Activated CD8-positive, alpha-beta T cell treated with anti-CD3 and anti-CD28 coated beads, Interleukin-2, amount 10 ng/mL, durations not matched to agents 7 days and 5 days (primary cell): ENCODE measurements at places on chromosomes 3 and 15.
A peak's percentile ranks its signal among the peaks of the same experiment; 100 is the strongest.

GRCh38 chr3:74267131-74267530, 347.3 kb downstream of the CNTN3 start:
- DNase-seq, result no peak

DNA sequence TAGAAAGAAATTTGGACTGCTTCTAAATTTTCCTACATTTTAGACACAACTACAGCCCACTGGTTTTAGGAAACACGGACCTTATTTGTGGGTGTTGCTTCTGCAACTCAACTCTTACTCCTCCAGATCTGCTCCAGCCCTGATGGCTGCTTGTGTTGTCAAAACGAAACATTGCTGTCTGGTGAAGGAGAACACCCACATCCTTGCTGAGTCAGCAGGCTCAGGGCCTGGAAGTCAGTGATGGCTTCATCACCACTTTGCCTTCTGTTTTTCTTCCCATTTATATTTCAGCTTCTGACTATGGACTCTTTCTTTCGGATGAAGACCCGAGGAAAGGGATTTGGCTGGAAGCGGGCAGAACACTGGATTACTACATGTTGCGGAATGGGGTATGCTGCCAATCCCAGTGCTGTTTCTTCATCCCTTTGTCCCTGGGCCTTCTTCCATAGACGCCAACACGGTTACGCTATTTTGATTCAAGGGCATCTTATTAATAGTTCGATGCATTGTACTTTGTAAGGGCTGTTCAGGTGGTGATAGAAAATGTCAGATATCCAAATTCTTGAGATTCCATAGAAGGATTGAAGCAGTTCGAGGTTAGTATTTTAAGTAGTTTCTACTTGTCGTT, 392.6 kb upstream of the TPM1 start:
- DNase-seq, result no peak

GRCh38 chr3:129205109-129205832, 21.6 kb upstream of the CNBP start:
- DNase-seq, result no peak

DNA sequence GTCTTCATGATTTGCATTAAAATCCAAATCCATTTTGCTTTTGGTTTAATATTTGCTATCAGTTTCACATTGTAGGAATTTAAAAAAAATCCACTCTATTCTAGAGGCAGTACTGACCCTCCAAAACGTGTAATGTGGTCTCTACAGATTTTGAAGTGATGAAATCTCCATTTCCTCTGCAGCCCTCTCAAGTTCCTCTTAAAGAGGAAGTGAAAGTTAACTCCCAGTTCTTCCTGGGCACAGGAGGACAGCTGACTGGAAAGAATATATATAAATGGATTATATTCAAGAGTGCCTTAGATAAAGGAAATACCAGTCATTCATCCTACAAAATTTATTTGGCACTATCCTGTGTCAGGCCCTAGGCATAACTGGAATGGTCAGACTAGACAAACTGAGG, 83.5 kb upstream of the PLCL2 start:
- no peak for DNase-seq

DNA sequence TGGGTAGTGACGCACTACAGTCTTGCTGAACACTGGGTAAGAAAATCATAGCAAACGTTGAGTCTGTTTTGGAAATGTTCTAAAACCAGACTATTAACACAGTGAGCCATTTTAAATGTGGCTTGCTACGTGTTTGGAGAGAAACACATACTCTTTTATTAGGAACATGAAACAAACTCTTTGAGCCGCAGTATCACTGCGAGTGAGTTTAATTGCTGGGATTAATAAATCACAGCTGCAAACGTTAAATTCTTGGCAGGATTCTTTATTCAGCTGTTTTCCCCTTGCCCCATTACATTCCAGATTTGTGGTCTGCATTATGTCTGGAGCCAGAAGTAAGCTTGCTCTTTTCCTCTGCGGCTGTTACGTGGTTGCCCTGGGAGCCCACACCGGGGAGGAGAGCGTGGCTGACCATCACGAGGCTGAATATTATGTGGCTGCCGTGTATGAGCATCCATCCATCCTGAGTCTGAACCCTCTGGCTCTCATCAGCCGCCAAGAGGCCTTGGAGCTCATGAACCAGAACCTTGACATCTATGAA, 33.6 kb downstream of the BTD start:
- DNase-seq, result no peak

- no peak for DNase-seq
These were observed 8.7 kb downstream of the DLG1 start for GRCh38 chr3:197289726-197290125.

DNA sequence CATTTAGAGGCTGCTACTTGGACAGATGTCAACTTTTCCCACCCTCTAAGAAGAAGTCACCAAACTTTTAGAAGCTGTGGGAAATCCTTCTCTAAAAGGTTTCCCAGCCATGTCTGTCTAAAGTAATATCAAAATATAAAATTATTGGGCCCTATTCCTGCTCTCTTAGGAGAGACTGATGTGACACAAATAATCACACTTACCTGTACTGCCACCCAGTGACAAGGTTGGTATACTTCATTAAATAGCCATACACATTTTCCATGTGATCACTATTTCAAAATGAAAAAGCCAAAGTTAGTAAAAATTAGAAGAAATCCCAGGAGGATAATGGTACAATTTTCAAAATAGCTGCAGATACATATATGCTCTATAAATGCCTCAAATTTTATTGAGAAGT, 12.6 kb downstream of the OSBPL11 start:
- DNase-seq, result no peak

DNA sequence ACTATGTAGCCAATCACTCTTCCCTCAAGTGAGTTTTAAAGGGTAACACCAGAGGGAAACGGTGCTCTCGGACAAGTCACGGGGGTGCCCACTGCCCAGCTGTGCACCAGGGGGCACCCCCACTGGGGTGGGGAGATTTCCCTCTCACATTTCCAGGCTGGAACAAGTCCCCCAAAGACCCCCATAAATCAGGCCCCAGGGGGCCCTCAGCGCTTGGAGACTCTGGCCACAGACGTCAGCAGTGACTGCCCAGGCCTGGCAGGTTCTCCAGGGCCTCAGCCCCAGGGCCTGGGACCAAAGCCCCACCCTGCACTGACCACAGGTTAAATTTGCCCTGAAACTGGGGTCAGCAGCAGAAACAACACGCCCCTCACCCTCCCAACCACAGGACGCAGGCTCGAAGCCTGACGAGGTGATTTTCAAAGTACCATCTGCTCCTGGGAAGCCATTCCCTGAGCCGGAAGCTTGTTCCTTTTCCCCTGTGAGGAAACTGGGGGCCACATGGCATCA, 17.0 kb downstream of the XXYLT1 start:
- DNase-seq, result peak; percentile 15

- no peak for DNase-seq
These were observed 516.9 kb upstream of the TBL1XR1 start for GRCh38 chr3:177713928-177714900.

DNA sequence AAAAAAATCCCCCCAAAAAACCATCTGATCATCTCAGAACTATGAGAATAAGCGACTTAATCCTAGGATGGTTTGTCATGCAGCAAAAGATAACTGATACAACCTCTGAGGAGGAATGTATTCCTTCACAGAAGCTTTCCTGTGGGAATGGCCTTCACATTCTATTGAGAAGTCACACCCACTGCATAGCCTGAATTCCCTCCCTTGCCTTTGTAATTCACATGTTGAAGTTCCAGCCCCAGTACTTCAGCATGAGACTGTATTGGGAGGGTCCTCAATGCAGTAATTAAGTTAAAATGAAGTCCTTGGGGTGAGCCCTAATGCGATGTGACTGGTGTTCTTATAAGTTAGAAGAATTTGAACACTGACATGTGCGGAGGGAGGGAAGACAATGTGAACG, 395.2 kb downstream of the TUSC7 start:
- DNase-seq, result no peak

GRCh38 chr3:182487143-182487542, 306.2 kb upstream of the ATP11B start:
- no peak for DNase-seq

DNA sequence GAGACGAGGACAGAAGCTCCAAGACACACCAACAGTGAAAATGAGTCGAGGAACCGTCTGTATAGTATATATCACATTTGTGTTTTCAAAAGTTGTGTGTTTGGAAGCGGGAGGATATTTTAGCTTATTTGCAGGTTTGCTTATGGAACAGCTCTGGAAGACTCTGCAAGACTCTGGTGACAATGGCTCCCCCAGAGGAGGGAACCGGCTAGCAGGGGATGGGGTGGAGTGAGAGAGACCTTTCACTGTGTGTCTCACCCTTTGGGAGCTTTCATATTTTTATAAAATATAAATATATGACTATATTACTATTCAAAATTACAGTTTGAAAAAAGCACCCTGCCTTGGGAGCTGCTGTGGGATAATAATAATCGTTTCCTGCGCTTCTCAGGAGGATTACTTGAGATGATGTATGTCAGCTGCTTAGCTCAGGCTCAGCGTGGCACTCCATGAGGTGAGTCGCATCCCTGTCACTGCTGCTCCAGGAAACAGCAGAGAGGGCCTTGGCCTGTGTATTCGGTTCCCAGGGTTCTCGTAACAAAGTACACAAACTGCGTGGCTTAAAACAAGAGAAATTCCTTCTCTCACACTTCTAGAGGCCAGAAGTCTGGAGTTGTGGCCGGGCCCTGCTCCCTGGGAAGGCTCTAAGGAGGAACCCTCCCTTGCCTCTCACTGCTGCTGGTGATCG, 183.9 kb downstream of the FAM43A start:
- no peak for DNase-seq

DNA sequence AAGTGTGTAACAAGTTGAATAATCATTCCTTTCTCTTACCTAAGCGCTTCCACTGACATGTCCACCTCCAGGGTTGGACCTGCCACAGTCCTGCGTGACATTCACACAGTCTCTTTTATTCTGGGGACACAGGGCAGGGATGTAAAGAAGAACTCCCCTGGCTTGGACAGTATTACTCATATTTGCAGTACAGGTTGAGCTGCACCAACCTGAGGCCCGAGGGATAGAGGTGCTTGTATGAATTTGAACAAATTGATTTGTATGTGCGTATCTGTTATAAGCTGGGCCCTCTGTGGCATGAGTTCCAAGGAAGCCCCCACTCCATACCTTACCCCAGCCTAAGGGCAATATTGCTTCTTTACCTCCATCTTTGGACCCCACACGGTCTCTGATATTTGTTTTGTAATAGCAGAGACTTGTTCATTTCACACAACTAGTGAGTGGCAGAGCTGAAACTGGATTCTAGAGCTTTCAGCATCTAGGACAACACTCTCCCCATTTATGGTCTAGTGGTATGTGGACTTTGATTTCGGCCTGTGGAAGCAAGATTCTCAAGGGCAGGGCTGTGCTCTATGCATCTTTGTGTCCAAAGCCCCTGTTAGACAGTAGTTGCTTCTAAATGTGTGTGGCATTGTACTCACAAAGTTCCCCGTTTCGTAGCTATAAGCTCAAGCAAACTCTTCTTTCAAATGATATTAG, 39.2 kb downstream of the FAH start:
- no peak for DNase-seq

- DNase-seq, result no peak
These were observed 52.4 kb upstream of the GYG1 start for GRCh38 chr3:148938936-148939335.

- no peak for DNase-seq
These were observed 619.0 kb downstream of the ROBO1 start for GRCh38 chr3:79148786-79149185.

DNA sequence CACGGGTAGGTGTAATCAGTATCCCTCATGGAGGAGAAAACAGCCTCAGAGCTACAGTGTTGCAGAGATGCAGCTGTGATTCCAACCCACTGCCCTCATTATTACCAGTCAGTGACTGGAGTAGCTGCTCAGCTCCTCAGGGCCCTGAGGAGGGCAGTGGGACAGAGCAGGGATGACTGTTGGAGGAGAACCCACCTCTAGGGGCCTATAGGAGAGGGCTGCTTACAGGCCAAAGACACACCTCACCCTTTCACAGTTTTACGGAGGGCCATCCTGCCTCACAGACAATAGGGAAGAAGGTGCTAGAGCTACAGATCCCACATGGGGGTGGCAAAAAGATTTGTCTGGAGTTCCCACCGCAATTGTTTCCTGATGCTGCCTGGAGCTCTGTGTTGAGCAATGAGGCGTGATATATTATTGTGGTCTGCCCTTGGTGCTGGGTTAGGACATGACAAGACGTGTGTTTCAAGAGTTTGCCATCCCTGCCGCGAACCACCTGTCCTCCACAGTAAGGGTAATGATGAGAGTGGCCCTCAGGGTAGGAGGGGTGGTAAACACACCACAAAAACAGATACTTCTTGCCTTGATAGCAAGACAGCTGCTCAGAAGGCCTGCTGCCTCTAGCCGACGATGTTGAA, 140.5 kb upstream of the TPM1 start:
- DNase-seq, result no peak

GRCh38 chr15:77391372-77391951, 28.4 kb downstream of the PEAK1 start:
- DNase-seq, result no peak

DNA sequence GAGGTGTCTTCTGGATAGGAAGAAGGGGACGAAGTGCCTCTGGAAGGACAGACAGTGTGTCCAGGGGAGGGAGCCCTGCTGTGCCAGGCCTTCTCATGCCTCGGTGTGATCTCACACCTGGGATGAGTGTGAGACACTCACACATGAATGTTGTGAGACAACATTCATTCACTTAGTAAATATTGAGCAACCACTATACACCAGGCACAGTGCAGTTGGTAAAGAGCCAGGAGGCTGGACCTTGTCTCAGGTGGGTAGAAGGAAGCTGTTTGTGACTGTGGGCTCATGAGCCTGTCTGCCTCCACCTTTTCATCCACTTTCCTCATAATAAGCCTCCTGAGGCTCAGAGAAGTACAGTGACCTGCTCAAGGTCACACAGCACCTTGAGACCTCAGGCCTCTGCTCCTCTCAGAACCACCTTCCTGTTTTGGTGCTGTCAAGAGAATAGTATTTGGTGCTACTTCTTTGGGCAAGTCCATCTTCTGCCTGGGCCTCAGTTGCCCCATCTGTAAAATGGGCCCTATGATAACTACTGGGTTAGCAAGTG, 20.9 kb downstream of the SLC6A6 start:
- no peak for DNase-seq

DNA sequence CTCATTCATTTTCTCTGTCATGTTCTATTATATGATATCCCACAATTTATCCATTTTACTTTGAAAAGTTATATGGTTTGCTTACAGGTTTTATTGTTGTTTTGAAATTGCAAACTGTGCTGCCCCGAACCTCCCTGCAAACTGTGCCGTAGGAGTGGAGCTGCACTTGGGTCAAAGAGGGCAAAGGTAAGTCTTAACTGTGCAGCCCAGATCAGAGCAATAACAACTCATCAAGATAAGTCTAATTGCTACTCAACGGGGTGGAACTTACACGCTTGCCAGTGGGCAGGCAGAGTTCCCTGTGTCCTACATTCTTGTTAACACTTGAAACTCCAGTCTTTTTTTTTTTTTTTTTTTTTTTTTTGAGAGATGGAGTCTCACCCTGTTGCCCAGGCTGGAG, 33.2 kb downstream of the ZDHHC19 start:
- no peak for DNase-seq
